ENCODE measurements at places on chromosomes 11 and 22.
A peak's percentile ranks its signal among the peaks of the same experiment; 100 is the strongest.

GRCh38 chr11:47514825-47515647 is 37.9 kb downstream of the CELF1 start:
- peak; percentile 77 for ATAC-seq

DNA sequence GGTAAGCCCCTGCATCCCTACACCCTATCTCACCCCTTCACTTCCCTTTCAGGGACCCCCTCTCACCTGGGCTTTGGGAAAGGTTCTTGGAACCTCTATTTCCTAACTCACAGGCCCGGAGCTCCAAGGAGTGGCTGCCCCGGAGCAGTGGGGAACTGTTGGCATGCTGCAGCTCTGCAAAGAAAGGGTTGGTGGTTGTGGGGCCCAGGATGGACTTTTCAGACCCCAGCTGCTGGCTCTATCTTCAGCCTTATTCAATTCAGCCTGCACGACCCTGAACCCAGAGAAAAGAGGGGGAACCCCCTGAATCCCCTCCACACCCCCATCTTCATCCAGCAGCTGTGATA is 10.0 kb downstream of the ROBO4 start:
- no peak for ATAC-seq

- no peak for ATAC-seq
These were observed 15.5 kb upstream of the TAB1 start for GRCh38 chr22:39383841-39384625.

DNA sequence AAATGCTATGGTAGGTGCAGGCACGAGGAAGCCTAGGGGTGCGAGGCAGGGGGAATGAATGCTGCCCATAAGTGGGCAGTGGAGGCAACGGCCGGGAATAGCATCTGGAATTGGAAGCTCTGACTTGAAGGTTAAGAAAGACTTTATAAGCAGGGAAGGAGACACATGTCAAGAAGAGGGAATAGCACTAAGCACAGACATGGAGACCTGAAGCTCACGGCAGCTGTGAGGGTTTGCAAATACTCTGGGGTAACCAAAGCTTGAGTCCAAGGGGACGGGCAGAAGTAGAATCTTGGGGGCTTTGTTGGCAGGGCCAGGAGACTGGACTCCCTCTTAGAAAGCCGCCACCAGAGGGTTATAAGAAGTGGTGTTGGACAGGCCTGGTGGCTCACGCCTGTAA is 112.6 kb downstream of the CEP164 start:
- no peak for ATAC-seq

DNA sequence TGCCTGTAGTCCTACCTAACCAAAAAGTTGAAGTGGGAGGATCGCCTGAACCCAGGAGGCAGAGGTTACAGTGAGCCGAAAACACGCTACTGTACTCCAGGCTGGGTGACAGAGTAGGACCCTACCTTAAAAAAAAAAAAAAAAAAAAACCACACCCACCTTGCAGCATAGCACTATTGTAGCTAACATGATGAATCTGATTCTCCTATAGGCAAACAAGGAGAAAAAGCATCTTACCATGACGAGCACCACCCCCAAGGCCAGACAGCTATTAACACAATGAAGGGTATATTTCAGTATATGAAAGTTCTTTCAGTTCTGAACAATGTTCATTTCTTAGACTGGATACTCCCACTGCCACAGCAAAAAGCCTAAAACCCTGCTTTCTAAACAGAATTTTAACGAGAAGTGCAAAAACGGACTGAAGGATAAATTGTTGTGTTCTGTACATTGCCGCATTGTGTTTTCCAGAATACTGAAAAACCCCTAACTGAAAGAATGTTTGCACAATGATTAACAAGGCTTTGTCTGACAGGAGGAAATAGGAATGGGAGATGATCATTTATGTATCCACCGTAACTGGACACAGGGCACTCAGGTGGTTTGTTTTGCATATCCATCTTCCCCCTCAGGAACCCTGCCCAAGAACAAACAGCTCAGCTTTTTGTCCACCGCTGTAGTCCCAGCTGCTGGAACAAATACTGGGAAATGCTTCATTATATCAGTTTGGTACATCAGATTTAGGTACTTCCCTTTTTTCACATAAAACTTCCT is 8.9 kb downstream of the PISD start:
- no peak for ATAC-seq

- peak; percentile 85 for ATAC-seq
These were observed 75.8 kb downstream of the GGTLC2 start for GRCh38 chr22:22720201-22720723.

DNA sequence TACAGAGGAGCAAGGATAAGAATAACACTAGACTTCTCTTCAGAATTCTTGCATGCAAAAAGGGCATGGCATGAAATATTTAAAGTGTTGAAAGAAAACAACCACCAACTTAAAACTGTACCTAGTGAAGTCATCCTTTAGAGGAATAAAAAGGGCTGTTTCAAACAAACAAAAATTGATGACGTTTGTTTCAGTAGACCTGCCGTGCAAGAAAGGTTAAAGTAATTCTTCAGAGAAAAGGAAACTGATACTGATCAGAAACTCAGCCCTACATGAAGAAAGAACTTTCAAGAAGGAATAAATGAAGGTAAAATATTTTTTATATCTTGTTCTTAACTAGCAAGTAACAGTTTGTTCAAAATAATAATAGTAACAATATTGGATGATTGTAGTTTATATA is 27.5 kb downstream of the MRGPRX2 start:
- ATAC-seq = no peak

DNA sequence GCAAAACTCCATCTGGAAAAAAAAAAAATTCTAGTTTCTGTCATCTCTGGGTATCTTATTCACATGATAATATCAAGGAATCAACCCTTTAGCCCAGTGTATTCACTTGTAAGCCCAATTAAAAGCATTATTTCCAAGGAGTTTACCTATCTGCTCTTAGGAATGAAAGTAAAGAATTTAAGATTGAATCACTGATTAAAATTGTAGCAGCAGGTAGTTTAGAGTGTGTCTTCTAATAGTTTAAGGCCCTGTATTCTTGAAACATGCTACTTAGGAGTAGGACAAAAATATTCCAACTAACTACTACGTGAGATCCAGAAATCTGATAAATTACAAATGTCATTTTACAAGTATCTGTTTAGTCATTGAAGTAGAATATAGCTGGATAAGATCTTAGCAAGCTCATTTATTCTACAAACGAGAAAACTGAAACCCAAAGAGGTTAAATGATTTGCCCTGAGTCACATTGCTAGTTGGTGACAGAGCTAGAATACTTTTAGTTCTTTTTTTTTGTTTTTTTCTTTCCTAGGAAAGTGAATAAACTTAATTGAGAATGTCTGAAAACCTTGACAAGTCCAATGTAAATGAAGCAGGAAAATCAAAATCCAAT is 4.0 kb downstream of the TCP11L1 start:
- ATAC-seq = no peak

DNA sequence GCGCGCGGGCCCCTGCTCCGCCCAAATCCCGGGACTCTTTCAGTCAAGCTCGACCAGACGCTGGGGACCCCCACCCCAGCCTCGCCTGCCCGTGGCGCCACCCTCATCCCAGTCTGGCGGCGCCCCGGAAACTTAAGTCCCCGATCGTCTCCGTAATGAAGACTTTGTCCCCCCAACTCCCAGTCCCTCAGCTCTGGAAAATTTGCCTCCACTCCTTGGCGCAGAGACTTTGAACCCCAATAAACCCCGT is 348 bp downstream of the PLCB3 start:
- no peak for ATAC-seq

GRCh38 chr11:87397011-87397865 is 359.5 kb downstream of the TMEM135 start:
- no peak for ATAC-seq

DNA sequence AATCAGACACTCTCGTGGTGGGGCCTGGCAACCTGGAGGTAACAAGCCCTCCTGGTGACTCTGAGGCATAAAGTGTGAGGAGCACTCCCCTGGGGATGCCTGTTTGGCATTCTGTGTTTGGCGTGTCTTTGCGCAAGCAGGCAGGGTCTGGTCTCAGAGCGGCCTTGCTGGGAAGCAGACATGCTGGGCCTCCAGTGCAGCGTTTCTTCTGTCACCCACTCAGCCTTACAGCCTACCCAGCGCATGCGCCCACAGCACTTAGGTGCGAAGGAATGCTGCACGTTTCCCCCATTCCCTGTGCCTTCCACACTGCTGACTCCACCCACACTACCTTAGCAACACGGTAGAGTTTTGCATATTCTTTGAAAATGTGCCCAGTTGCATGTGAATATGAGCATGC is 7.4 kb upstream of the CXCR5 start:
- ATAC-seq = no peak

DNA sequence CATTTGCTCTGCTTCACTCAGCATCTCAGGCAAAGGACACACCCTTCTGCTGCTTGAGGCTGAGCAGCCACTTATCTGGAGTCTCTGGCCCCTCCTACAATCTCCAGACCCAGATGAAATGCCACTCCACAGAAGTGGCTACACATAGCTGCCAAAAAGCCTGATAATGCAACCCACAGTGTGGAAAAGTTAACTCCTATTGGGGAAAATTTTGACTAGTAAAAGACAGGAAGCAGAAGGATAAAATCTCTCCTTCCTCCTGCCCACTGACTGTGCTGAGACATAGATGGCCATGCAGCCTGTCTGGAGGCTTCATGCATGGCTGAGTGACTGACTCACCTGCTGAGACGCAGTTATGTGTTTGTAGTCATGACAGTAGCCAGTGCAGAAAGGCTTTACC is 92.3 kb upstream of the TEAD1 start:
- ATAC-seq = no peak

DNA sequence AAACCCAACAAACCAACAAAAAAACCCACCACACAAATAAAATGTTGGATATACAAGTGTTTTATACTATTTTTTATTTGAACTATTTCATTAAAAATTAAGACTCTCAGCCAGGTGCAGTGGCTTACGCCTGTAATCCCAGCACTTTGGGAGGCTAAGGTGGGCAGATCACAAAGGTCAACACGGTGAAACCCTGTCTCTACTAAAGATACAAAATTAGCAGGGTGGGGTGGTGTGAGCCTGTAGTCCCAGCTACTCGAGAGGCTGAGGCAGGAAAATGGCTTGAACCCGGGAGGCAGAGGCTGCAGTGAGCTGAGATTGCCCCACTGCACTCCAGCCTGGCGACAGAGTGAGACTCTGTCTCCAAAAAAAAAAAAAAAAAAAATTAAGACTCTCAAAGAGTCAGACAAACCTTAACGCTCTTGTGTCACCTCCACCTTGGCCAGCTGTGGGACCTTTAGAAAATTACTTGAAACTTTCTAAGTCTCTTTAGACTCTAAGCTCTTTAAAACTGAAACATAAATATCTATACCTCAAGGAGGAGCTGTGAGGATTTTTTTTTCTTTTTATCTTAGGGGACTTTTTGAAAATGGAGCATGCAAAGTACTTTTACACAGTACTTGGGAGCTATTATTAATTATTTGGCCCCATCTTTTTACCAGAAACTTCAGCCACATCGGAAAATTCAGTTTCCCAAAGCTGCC is 68.4 kb upstream of the CLNS1A start:
- ATAC-seq = no peak

DNA sequence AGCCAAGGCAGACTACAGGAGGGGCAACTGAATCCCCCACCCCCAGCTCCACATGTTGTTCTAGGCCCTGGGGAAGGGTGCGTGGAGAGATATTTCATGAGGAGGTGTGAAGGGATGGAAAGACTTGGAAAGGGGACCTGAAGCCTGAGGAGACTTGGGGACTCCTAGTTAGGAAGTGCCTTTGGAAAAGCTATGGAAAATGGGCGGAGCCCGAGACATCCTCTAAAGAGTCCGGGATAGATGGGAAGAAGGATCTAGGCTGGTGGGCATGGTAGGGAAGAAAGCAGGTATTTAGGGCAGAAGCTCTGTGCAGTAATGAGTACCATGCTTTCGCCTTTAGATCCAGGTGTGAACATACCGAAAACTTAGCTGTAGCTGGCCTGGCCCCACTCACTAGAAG is 15.0 kb upstream of the CYP2R1 start:
- no peak for ATAC-seq

GRCh38 chr22:20094197-20094807 is 14.3 kb downstream of the DGCR8 start:
- no peak for ATAC-seq

GRCh38 chr11:109798521-109798920 is 294.7 kb upstream of the ZC3H12C start:
- ATAC-seq = no peak

DNA sequence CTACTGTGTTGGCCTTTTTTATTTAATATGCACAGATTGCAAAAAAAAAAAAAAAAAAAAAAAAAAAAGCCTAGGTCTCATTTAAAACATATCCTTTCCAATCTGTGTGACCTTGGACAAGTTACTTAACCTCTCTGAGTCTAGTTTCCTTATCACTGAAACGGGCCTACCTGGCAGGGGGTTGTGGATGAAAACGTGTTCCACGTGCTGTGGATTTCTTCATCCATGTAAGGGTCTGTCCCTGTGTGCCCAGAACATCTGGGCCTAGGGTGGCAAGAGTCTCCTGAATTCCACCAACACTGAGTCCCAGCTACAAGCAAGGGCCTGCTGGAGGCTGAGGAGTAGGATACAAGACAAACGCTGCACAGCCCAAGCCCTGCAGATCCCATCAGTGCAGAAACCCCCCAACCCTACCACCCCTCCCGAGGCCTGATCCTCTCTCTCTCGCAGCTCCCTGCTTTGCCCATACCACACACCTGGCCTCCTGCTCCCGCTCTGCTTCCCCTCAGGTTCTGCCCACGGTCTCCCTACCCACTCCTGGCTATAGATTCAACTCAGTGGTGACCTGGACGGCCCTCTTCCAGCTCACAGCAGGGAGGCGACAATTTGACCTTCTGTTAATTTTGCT is 4.7 kb upstream of the GNAZ start:
- ATAC-seq = no peak

- ATAC-seq = no peak
These were observed 14.7 kb upstream of the TRMU start for GRCh38 chr22:46320716-46321386.

- no peak for ATAC-seq
These were observed 17.6 kb downstream of the CHST1 start for GRCh38 chr11:45647786-45648185.

DNA sequence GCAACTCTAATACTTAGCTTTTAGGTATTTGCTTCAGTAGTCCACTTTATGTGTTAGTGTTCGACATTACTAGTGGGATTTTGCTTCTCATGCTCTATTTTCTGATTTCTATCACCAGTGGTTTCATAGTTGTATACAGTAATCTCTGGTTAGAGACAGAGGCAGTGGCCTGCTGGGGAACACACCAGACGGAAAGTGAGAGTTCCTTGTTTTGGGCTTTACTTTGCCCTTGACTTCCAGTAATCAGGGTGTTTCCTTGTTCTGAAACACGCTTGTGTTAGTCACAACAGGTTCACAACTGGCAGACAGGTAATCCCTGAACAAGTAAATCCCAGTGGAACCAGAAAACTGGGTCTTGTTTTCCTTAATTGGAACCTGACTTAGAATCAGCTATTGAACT is 56.0 kb downstream of the PACS1 start:
- ATAC-seq = peak; percentile 68

GRCh38 chr22:19634226-19634975 is 79.9 kb upstream of the SEPTIN5 start:
- no peak for ATAC-seq

DNA sequence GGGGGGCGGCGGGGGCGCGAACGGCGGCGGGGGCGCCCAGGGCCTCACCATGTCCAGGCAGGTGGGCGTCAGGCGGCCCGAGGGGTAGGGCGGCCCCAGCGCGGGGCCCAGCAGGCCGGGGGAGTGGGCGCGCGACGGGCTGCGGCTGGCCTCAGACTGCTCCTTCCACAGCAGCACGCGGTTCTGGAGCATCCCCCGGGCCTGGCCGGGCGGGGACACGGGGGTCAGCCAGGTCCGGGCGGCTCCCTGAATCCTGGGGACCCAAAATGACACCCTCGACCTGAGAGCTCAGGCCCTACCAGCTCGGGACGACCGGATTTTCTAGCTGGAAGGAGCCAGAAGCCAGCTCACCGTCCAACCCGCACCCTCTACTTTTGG is 5.5 kb upstream of the SLC16A8 start:
- ATAC-seq = peak; percentile 56

- no peak for ATAC-seq
These were observed 21.2 kb upstream of the RASD2 start for GRCh38 chr22:35519306-35520000.
